ENCODE measurements at places on chromosomes 11 and 22. TPM values are rescaled to one million over a fixed set of nuclear protein-coding genes. Genes with fewer than 3 reads are reported as not detected.

- no peak for DNase-seq
- H3K27me3 ChIP-seq, result no peaks in the 10 kb centered on the region
- peaks cover 1% of the 10 kb centered on the region for H3K36me3 ChIP-seq
- no peak overlapping the region for H3K4me3 ChIP-seq
- H3K4me1 ChIP-seq, result peaks cover 1% of the 10 kb centered on the region
These were observed 9.4 kb downstream of the CCDC188 start for GRCh38 chr22:20141186-20142077.

Gene SPDYC
- total RNA-seq, result not detected

Gene ISX
- total RNA-seq, result not detected

DNA sequence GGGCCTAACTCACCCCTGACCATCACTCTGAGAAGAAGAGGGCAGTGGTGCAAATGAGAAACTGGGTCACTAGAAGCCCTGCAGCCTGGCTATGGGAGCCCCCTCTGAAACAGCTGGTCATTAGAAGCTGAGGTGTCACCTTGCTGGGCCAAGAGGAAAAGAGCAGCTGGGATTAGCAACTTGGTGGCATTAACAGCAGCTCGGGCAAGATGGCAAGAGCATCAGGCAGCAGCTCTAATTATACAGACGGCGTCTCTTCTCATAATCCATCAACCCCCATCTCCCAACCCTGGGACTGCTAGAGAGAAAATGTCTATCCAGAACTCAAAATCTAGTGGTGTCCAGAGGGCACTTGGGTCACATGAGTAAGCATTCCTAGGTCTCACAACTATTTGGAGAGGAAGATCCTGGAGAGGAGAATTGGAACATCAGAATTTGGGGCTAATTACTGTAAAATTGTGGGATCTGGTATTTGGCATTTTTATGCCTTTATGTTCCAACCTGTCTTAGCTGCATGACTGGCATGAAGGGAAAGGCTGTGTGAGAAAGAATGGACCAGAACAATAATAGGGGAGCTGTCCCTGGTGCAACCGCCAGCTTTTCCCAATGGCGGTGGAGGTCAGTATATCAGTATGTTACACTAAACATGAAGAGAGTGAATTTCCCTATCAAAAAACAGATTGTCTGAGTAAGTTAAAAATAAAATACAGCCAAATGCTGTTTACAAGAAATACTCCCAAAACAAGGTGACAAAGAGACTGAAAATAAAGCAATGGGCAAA lies 7.6 kb upstream of the LMO1 start:
- peaks cover 64% of the 10 kb centered on the region for H3K27me3 ChIP-seq
- no peak overlapping the region for H3K4me3 ChIP-seq
- H3K36me3 ChIP-seq, result no peaks in the 10 kb centered on the region
- DNase-seq, result no peak
- H3K4me1 ChIP-seq, result no peaks in the 10 kb centered on the region

Gene SART1
- 79.3 TPM for total RNA-seq

Gene CCDC116
- 0.79 TPM for total RNA-seq

Gene MS4A8
- not detected for total RNA-seq

GRCh38 chr11:111598559-111598958 lies 3.7 kb upstream of the SIK2 start:
- DNase-seq, result no peak
- no peak overlapping the region for H3K4me3 ChIP-seq
- peaks cover 2% of the 10 kb centered on the region for H3K36me3 ChIP-seq

Gene OR52R1
- total RNA-seq, result not detected

Gene OR5A1
- not detected for total RNA-seq

DNA sequence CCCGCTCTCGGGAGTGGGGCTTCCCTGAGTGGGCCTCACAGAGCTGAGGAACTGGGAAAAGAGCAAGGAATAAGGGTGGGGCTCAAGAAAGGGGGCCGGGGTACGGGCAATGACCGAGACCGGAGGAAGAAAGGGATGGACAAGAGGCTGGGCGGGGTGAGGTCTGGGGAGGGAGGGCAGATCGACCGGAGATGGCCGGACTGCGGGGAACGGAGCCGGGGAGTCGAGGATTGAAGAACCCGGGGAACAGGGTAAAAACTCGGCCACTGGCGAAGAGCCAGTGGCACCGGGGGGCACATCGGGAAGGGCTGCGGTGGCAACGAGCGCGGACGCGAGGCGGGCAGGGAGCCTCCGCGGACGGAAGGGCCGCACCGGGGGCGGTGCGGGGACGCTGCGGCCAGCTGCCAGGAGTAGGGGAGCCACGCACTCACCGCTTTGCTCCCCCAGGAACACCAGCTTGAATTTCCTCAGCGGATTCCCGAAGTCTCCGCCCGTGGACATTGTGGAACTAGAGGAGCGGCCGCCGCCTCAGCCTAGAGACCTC lies 667 bp downstream of the RAB6A start:
- peaks cover 11% of the 10 kb centered on the region for H3K36me3 ChIP-seq
- H3K27ac ChIP-seq, result peak overlapping the region; percentile 84
- peaks cover 24% of the 10 kb centered on the region for H3K4me1 ChIP-seq
- peak overlapping the region; percentile 96 for H3K4me3 ChIP-seq

GRCh38 chr22:19022755-19023154 lies 86.7 kb upstream of the PRODH start:
- H3K27ac ChIP-seq, result no peak overlapping the region
- H3K4me1 ChIP-seq, result no peaks in the 10 kb centered on the region
- no peak for DNase-seq
- H3K27me3 ChIP-seq, result peaks cover 10% of the 10 kb centered on the region
- H3K4me3 ChIP-seq, result no peak overlapping the region
- no peaks in the 10 kb centered on the region for H3K36me3 ChIP-seq

GRCh38 chr11:120354068-120354467 lies 17.9 kb downstream of the ARHGEF12 start:
- H3K27me3 ChIP-seq, result peaks cover 42% of the 10 kb centered on the region
- no peaks in the 10 kb centered on the region for H3K4me1 ChIP-seq
- H3K36me3 ChIP-seq, result peaks cover 2% of the 10 kb centered on the region
- no peak overlapping the region for H3K4me3 ChIP-seq
- DNase-seq, result no peak

DNA sequence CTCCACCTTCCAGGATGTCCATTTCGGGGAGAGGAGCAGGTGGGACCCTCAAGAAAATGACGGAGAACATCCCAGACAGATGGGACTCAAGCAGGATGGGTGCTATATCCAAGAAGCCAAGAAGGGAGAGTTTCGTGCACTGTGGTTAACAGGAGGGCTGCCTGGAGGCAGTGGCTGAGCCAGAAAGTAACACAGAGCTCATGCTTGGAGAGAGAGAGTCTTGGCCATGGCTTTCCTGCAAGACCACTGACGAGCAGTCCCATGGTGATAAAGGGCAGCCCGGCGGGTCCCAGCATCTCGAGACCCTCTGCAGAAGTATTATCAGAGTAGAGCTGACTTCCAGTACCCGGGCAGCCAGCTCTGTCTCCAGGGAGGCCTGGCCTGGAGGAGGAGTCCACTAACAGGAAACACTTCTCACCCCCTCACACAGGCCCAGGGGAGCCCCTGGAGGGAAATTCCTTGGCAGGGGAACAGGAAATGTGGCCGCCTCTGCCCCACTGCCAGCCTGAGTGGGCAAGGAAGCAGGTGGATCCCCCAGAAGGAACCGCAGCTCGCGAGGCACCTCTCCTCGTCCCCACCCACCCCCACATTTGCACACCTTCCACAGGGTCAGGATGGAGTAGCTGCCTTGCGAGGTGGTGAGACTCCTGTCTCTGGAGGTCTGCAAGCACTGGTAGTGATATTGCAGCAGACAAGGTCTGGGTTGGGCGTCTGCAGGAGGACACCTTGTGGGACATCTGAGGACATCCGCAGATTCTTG lies 32.2 kb downstream of the CYTH4 start:
- H3K27ac ChIP-seq, result peak overlapping the region; percentile 90
- peaks cover 46% of the 10 kb centered on the region for H3K4me1 ChIP-seq
- no peak for DNase-seq
- H3K27me3 ChIP-seq, result peaks cover 2% of the 10 kb centered on the region

Gene ATG2A
- 34.5 TPM for total RNA-seq

GRCh38 chr11:19879307-19880087 lies 166.9 kb downstream of the NAV2 start:
- no peaks in the 10 kb centered on the region for H3K27me3 ChIP-seq
- no peak overlapping the region for H3K4me3 ChIP-seq
- no peaks in the 10 kb centered on the region for H3K4me1 ChIP-seq

Gene RIMBP3C
- total RNA-seq, result 1.0 TPM

Gene C22orf31
- total RNA-seq, result not detected

DNA sequence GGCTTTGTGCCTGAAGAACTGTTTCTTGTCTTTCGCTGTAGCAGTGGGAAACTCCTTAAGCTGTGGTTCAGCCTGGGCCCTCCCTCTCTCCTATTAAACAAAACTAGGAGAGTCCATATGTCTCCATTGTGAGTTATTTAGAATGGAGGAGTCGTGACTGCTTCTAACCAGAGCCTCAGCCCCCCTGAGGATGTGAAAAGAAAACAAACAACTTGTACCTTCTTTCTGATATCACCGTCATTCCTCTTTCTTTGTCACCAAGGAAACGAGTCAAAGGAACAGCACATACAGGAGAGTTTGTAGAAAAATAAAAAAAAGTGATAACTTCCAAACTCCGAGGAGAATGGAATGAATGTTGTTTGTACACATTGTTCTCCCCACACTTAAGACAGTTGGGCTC lies 11.6 kb upstream of the EXT2 start:
- no peaks in the 10 kb centered on the region for H3K27me3 ChIP-seq
- no peak overlapping the region for H3K27ac ChIP-seq
- no peak overlapping the region for H3K4me3 ChIP-seq
- DNase-seq, result no peak
- H3K36me3 ChIP-seq, result peaks cover 11% of the 10 kb centered on the region

DNA sequence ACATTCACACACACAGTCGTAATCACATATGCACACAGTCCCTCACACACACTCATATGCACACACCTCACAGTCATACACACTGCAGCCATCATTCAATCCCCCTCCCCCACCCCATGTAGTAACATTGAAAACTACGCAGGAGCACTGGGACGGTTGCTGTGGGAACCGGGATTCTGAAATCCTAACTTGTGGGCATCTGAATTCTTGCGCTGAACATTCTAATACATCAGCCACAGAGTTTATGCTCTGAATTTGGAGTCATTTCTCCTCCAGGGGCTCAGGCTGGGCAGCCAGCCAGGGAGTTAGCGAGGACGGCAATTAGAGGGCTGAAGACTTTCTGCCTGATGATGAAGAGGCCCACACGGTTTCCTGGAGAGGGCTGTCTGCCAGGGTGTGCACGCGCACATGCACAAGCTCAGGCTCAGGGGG lies 32.7 kb downstream of the CD6 start:
- H3K36me3 ChIP-seq, result peaks cover 34% of the 10 kb centered on the region
- peak overlapping the region; percentile 86 for H3K27ac ChIP-seq
- H3K4me1 ChIP-seq, result peaks cover 45% of the 10 kb centered on the region
- DNase-seq, result no peak

DNA sequence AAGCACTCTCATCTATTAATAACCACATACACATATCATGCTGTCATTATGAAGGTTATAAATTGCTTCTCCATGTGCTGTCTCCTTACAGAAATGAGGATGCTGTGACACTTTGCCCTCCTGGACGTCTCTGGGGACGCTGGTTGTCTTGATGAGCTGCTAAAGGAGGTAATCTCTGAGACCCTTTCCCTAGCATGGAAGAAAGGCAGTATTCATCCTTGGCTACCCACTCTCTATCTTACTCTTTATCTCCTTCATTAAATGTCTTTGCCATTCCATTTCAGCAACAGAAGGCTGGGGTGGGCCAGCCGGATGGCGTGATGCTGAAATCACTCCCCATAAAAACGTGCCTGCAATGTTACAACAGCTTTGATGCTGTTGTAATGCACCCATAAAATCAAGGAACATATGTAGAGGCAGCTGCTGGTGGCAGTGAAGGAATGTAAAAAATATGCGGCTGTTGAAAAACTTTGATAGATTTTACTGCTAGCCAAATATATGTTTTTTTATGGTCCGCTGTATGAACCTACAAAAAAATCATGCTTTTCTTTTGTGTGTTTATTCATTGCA lies 715.1 kb upstream of the API5 start:
- DNase-seq, result no peak
- no peaks in the 10 kb centered on the region for H3K4me1 ChIP-seq
- H3K36me3 ChIP-seq, result no peaks in the 10 kb centered on the region
- no peak overlapping the region for H3K4me3 ChIP-seq

Gene ABCC8
- total RNA-seq, result not detected

Gene GALNT18
- total RNA-seq, result 2.0 TPM

GRCh38 chr11:76206327-76207081 lies at the start of gene WNT11:
TSS of gene WNT11 (minus strand) at chr11:76206502. CDS start at chr11:76206407, 95 bp downstream.
- H3K27me3 ChIP-seq, result peaks cover 43% of the 10 kb centered on the region
- no peaks in the 10 kb centered on the region for H3K36me3 ChIP-seq
- peak within 1 kb of the TSS; percentile 40 for H3K27ac ChIP-seq
- H3K4me3 ChIP-seq, result peak within 1 kb of the TSS; percentile 84
- H3K4me1 ChIP-seq, result peaks cover 14% of the 10 kb centered on the region
- peak; percentile 58 for DNase-seq

Gene TEX54
- not detected for total RNA-seq

Gene HEPHL1
- not detected for total RNA-seq

DNA sequence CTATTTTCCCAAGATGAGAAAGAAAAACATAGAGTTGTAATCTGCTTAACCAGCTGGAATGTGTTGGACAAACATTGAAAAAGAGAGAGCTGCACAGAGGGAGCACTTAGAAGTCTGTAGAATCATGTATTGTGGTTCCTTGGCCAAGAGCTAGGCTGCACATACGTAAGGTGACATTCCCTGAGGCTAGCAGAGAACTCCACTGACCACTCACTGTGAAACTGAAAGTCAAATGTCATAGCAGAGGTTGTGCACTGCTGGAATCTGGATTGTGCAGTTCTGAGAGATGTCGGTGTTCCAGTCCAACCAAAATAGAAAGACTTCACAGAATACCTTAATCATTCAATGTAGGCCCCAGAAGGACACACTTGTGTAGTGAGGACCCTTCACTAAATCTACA lies 772.8 kb upstream of the RAG2 start:
- no peak overlapping the region for H3K4me3 ChIP-seq
- DNase-seq, result no peak
- H3K27me3 ChIP-seq, result no peaks in the 10 kb centered on the region

DNA sequence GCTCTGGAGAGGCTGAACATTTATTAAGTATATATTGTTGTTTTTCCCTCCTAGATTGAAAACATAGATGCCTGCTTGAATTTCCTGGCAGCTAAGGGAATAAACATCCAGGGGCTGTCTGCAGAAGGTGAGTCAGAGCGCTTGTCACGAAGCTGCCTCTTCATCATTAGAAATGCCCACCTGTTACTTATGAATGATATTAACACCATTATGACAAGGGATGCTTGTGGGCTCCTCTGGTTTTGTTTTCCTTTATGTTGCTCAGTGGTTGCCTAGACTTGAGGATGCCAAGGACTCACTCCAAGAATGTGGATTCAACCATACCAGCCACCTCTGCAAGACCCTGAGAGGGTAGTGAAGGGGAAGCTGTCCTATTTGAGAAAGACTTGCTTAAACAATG lies 156.2 kb downstream of the NAV2 start:
- H3K4me1 ChIP-seq, result no peaks in the 10 kb centered on the region
- no peak overlapping the region for H3K4me3 ChIP-seq
- H3K36me3 ChIP-seq, result no peaks in the 10 kb centered on the region
- H3K27ac ChIP-seq, result no peak overlapping the region

GRCh38 chr11:119065369-119065768 lies 2.2 kb upstream of the VPS11 start:
- H3K4me3 ChIP-seq, result peak overlapping the region; percentile 31
- peaks cover 4% of the 10 kb centered on the region for H3K36me3 ChIP-seq
- peak overlapping the region; percentile 59 for H3K27ac ChIP-seq
- DNase-seq, result no peak
- peaks cover 30% of the 10 kb centered on the region for H3K4me1 ChIP-seq

- H3K27ac ChIP-seq, result no peak overlapping the region
- H3K4me1 ChIP-seq, result peaks cover 33% of the 10 kb centered on the region
- no peaks in the 10 kb centered on the region for H3K27me3 ChIP-seq
- no peak overlapping the region for H3K4me3 ChIP-seq
- H3K36me3 ChIP-seq, result no peaks in the 10 kb centered on the region
These were observed 96.3 kb downstream of the SWAP70 start for GRCh38 chr11:9760193-9760575.
